ENCODE measurements at places on chromosomes 12 and 14. TPM values are rescaled to one million over a fixed set of nuclear protein-coding genes. Genes with fewer than 3 reads are reported as not detected.

The MGAT4C gene
- 0.26 TPM for total RNA-seq

GRCh38 chr12:114697243-114697716 lies 13.3 kb upstream of the TBX3 start:
- no peak for DNase-seq

GRCh38 chr12:100672075-100672592 lies 98.7 kb downstream of the GAS2L3 start:
- DNase-seq, result no peak

GRCh38 chr12:68867606-68868005 lies 59.6 kb downstream of the MDM2 start:
- no peak for DNase-seq

DNA sequence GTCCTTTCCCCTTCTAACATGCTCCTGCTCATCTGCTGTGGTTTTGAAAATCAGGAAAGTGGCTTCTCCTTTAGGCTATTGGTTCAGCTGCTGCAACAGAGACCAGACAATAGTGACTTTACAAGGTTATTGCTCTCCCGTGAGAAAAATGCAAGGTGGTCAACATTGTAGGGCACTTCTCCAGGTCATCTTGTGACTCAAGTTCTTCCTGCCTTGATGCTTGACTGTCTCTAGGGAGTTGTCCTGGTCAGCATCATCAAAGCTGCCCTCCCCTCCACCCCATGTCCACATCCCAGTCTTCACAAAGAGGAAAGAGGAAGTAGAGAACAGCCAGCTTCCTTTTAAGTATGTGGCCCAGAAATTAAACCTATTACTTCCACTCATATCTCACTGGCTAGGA lies 3.9 kb upstream of the TMEM63C start:
- DNase-seq, result no peak

The ZNF219 gene
- total RNA-seq, result 7.8 TPM

GRCh38 chr14:93975791-93976476 lies 436 bp downstream of the ASB2 start:
- DNase-seq, result no peak

GRCh38 chr12:44858226-44858855 lies 17.8 kb downstream of the NELL2 start:
- DNase-seq, result no peak

DNA sequence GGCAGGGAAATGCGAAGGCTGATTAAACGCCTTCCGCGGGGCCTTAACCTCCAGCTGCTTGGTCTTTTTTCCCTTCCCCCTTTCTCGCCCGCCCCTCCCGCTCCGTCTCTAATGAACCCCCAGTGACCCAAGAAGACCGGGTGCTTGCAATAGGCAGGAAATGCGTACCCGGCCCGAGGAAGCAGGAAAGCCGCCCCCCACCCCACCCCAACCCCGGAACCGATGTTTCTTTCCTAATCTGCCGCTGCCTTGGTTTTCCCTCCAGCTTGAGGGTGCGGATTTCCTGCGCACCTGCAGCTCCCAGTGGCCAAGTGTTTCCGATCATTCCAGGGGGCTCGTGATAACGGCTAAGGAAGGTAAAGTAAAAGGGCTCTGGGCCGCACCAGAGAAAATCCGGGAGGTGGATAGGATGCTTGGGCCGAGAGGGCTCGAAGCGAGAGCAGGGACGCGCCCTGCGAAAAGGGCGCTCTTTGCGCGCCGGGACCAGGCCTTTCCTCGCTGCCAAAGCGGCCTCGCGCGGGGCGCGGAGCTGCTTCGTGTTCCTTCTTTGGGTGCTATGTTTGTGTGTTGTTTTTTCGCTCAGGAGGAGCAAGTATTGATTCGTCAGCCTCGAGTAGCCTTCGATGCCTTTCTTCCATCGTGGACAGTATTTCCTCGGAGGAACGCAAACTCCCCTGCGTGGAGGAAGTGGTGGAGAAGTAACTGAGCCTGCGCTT lies 983 bp downstream of the MYF6 start:
- no peak for DNase-seq

The TPH2 gene
- not detected for total RNA-seq

The SYCP3 gene
- under 0.01 TPM for total RNA-seq

- no peak for DNase-seq
Measured at GRCh38 chr12:124456652-124457152, 110.7 kb downstream of the NCOR2 start.

- no peak for DNase-seq
Measured at GRCh38 chr12:97452230-97452629, 10.4 kb upstream of the RMST start.

DNA sequence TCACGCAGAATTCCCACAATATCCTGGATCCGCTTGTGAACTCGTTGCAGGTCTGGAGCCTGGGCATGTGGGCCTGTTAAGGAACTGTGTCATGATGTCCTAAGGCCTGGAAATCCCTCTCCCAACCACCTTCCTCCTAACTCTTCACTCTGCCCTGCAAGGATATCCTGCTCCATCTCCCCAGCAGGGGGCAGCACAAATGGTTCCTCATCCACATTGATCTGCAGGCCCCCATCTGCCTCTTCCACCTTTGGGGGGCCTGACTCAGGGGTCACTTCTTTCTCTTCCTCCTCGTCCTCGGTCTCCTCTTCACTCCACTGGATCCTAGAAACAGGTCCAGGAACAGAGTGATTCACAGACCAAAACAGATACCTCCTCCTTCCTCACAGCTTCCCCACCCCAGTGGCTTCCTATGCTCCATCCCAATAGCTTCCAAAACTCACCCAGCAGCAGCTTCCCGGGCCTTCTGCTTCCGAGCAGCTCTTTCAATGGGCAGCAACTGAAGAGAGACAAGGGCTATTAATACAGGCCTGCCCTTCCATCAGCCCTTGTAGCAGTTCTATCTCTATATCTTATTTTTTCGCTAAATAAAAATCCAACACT lies 4.5 kb downstream of the NOP2 start:
- peak; percentile 34 for DNase-seq

GRCh38 chr14:96713426-96713825 lies 83.8 kb upstream of the VRK1 start:
- DNase-seq, result no peak

- DNase-seq, result peak; percentile 54
Measured at GRCh38 chr14:85529803-85530574, at the start of gene FLRT2. TSS of gene FLRT2 (plus strand) at chr14:85530144. CDS start at chr14:85621515, 91,371 bp downstream.

GRCh38 chr14:36020120-36021029 lies 156.1 kb downstream of the PTCSC3 start:
- DNase-seq, result no peak

DNA sequence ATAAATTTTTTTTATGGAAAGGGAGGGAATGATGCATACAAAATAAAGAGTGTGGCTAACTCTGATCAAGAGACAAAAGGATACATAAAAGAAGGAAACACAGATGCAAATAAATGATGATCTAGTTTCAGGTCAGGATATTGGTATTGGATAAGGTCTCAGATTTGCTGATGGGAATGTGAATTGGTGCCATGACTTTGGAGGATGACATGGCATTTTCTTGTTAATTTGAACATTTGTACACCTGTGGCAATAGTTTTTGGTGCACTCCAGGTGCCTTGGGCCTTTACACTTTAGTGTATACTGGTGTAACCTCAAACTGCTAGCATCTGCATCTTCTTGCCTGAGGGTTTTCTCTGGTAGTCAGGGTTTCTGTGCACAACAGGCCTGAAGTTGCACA lies 279.3 kb downstream of the TMEM121 start:
- DNase-seq, result no peak

The MAP1LC3B2 gene
- total RNA-seq, result 1.8 TPM

DNA sequence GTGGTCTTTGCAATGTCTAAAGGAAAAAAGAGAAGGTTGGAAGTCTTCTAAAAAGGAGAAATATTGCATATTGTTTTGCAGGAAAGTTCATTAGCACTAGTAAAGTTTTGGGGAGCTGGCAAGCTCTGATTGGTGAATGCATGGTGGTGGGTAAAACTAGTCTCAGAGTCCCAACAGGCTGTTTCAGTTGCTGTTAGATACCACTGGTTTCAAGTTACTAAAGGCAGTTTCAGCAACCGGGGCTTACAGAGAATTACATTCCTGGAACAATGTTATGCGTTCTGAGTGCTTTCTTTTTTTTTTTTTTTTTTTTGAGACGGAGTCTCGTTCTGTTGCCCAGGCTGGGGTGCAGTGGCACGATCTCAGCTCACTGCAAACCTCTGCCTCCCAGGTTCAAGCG lies 208.2 kb downstream of the EPS8 start:
- no peak for DNase-seq

DNA sequence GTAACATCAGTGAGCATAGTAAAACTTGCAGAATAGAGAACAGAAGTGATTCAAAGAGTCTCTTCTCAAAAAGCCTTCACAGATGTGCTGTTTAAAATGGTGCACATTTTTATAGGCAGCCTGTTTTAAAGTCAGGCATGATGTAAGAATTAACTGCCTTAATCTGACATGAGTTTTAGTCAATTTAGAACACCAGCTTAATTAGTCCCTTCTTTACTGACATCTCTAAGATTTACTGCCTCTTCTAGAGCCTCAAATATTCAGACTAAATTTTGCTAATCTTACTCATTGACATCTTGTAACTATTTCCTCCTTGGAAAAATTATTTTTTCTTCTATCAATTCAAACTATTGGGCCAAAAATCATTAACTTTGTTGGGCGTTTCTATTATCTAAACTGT lies 782.5 kb downstream of the C12orf50 start:
- no peak for DNase-seq

DNA sequence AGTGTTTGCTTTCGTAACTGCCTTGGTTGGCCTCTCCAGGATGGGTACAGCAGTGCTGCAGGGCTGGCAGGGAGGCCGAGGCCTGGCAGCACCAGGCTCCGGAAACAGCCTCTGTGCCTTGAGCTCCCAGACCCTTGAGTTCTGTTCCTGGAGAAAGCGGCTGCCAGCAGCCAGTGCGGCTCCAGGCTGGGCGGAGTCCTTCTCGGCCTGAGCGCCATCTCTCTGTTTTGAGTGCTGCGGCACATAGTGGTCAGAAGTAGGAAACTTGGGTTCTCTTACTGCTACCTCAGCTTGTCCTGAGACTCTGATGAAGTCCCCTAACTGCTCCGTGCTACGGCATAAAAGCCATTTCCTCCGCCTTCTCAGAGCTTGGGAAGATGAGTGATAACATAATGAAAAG lies 65.9 kb downstream of the KCNA1 start:
- no peak for DNase-seq

DNA sequence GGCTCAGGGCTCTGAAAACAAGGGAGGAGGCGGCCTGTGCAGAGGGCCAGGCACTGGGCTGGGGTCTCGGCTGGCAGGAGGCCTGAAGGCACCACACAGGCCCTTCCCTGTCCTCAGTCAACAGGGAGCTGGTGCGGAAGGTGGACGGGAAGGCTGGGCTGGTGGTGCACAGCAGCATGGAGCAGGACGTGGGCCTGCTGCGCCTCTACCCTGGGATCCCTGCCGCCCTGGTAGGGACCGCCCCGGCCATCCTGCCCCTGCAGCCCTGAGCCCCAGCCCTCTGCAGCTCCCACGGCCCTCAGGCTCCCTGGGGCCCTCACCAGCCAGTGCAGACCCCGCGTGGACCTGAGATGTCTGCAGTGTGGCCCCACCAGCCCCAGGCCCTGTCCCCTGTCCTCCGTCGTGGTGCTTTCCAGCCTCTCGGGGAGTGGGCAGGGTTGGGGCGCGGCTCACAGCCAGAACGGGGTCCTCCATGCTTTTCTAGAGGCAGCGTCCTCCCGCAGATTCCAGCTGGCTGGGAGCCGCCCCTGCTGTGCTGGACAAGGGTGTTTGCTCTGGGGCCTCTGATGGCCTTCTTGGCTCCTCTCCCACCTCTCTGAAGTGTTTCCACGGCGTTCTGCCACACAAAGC lies 18.1 kb downstream of the ASPG start:
- DNase-seq, result no peak

DNA sequence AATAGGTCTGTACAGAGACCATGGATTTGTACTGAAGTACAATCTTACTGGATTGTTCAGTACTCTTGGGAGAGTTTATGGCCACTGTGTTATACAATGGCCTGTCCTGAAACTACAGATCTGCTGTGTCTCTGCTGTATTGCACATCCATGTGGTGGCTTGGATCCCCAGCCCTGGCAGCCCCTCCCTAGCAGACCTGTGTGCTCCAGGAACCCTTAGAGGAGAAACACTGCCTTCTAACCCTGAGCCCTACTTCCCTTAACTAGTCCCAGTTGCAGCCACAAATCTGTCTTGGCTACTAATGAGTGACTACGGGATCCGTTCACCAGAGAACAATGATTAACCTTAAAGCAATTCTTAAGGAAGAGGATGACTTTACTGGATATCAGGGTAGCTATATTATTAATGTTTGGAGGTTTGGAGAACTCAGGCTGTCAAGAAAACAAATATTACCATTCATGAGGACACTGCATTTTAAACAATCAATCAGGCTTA lies 27.7 kb downstream of the RNF34 start:
- no peak for DNase-seq

- DNase-seq, result no peak
Measured at GRCh38 chr12:66111605-66112004, 18.9 kb downstream of the LLPH start.

DNA sequence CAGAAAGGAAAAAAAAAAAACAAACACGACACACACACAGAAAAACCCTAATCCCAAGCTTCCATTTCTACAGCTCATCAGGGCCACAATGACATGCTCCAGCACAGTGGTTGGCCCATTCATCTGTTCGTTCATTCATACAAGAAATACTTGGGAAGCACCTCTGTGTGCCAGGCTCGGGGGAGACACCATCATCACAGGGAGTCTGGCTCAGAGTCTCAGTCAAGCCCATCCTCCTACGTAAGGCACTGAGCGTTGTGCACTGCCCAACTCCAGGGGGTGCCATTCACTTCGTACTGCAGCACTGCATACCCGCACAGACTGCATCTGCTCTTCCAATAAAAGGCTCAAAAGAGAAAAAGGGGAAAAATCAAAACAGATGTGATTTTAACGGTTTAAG lies 15.3 kb downstream of the VPS37B start:
- DNase-seq, result no peak

The ACOT6 gene
- total RNA-seq, result not detected

DNA sequence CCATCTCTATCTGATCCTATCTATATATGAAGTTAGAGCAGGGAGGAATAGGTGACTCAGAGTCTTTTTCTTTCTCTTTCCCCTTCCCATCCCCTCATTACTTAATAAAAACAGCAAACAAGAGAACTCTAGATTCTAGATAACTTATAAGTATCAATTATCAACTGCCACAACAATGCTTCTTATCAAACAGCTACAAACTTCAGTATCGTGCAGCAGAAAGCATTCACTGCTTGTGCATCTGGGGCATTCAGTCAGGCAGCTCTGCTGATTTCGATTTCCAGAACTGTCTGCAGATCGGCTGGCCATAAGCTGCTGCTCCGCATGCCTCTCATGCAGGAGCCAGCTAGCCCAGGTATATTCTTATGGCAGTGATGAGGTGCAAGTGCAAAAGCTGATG lies 19.4 kb downstream of the A2ML1 start:
- no peak for DNase-seq

DNA sequence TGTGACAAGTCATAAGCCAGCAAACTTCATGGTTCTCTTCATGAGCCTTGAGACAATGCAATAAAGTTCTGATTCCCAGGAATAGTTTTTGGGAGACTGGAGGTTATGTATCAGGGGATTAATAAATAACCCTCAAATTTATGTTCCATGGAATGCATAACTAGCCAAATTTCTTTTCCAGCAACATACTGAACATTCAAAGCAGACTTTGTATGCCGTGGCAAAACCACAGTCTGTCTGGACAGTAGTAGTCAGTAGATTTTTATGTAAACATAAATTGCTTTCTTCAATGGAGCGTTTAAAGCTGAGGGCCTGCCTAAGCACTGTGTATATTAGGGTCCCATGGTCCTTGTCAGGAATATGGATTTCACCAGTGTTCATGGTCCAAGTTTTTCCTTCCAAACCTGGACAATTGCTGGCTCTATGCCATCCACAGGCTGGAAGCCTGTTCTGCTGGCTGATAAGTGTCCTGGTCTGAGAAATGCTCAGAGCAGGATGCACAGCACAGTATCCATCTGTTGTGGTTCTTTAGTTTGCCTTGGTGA lies 144.9 kb downstream of the SRGAP1 start:
- no peak for DNase-seq

The STAB2 gene
- total RNA-seq, result not detected

- DNase-seq, result no peak
Measured at GRCh38 chr14:96614481-96614881, 112.3 kb downstream of the PAPOLA start.
